ENCODE measurements at places on chromosomes 6 and 20.

DNA sequence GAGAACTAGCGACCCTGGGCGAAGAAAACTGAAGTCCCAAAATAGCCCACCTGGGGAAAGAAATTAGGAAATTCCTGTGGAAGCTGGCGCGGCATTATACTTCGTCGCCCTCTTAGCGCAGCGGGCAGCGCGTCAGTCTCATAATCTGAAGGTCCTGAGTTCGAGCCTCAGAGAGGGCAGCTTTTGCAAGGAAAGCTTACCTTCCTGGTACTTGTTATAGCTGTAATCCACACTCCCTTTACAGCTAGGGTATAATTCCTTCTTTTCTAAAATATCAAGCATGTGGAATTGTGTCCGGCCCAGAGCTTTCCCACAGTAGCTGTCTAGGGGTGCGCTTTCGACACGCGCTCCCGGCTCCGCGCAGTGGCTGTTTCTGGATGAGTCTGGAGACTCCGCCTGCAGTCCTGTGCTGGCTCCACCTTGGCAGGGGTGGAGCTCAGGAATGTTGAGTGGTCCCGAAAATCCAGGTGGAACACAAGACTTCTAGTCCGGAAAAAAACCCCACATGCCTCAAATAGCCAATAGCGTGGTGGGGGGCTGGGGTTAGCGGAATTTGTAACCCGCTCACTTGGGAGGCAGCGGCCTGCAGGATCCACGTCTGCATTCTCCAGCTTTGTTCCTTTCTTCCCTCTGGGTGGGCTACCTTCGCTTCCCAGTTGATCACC lies 83.7 kb upstream of the ZNF322 start:
- H3K27ac ChIP-seq, result no peak overlapping the region
- no peaks in the 10 kb centered on the region for H3K4me1 ChIP-seq
- no peak overlapping the region for H3K4me3 ChIP-seq
- no peak for DNase-seq
- H3K36me3 ChIP-seq, result no peaks in the 10 kb centered on the region

- H3K27ac ChIP-seq, result no peak overlapping the region
- DNase-seq, result no peak
- H3K4me3 ChIP-seq, result no peak overlapping the region
- peaks cover 6% of the 10 kb centered on the region for H3K4me1 ChIP-seq
- no peaks in the 10 kb centered on the region for H3K36me3 ChIP-seq
- H3K27me3 ChIP-seq, result peaks cover 2% of the 10 kb centered on the region
These were observed 9.2 kb upstream of the GUCA1A start for GRCh38 chr6:42163981-42164380.

DNA sequence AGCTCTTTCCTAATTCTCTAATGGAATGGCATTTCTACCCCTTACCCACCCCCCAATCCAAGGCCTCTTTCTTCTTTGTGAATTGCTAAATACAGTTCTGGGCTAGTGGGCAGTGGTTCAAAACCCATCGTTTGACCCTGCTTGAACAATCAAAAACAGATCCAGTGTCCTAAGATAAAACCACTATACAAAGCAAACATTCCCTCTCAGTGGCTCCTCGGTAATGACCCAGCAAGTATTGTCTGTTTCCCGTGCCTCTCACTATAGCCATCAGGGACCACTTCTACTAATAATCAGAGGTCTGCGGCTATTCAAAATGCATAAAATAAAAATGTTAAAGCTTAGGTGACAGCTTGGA lies 143.5 kb upstream of the AKAP12 start:
- H3K36me3 ChIP-seq, result peaks cover 2% of the 10 kb centered on the region
- no peak for DNase-seq
- no peaks in the 10 kb centered on the region for H3K4me1 ChIP-seq
- no peaks in the 10 kb centered on the region for H3K27me3 ChIP-seq

- H3K4me3 ChIP-seq, result peak within 1 kb of the TSS; percentile 95
- peaks cover 30% of the 10 kb centered on the region for H3K4me1 ChIP-seq
- peak within 1 kb of the TSS; percentile 74 for H3K27ac ChIP-seq
- H3K27me3 ChIP-seq, result peaks cover 2% of the 10 kb centered on the region
- H3K36me3 ChIP-seq, result peaks cover 3% of the 10 kb centered on the region
- DNase-seq, result peak; percentile 54
These were observed at the start of gene CDC40 for GRCh38 chr6:110180228-110181008. TSS of gene CDC40 (plus strand) at chr6:110180427. CDS start at chr6:110180445, 18 bp downstream.

DNA sequence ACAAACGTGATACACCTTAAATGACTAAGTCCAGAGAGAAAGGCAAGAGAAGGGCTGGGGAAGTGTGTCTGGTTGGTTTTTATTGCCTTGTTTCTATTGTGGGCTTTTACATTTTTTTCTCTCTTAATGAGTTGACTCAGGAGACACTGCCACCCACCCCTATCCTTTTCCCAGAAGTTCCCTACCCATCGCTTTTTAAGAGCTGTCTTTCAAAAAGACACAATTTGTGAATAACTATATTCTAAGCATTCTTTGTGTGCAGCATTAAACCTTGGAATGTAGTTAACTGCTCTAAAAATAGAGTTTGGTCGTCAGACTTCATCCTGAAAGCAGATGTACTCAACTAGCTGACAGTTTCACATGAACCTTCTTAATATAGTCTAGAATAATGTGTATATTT lies 174.9 kb downstream of the ISM1 start:
- no peak for DNase-seq
- H3K27me3 ChIP-seq, result no peaks in the 10 kb centered on the region
- H3K36me3 ChIP-seq, result no peaks in the 10 kb centered on the region
- no peak overlapping the region for H3K4me3 ChIP-seq

DNA sequence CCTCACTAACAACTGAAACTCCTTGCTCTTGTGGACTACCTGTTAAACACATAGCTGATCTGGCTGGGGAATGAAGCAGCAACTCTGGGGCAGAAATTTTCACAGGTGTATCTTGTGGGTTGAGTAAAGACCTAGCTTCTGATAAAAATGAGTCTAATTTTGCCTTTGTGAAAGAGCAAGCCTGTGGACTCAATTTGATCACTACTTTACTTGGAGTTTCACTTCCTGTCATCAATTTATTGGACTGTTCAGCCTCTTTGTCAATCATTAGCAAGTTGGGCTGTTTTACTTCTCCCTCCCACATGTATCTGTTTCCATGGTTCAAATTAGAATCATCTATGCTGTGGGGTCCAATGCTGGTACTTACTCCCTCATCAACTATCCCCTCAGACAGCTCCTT lies 29.6 kb upstream of the CRIP3 start:
- peaks cover 63% of the 10 kb centered on the region for H3K36me3 ChIP-seq
- no peaks in the 10 kb centered on the region for H3K4me1 ChIP-seq
- no peak overlapping the region for H3K4me3 ChIP-seq
- H3K27ac ChIP-seq, result no peak overlapping the region

- no peaks in the 10 kb centered on the region for H3K36me3 ChIP-seq
- no peak overlapping the region for H3K4me3 ChIP-seq
- H3K27ac ChIP-seq, result no peak overlapping the region
- no peak for DNase-seq
- peaks cover 6% of the 10 kb centered on the region for H3K4me1 ChIP-seq
These were observed 30.0 kb upstream of the PHACTR3 start for GRCh38 chr20:59574308-59574707.

DNA sequence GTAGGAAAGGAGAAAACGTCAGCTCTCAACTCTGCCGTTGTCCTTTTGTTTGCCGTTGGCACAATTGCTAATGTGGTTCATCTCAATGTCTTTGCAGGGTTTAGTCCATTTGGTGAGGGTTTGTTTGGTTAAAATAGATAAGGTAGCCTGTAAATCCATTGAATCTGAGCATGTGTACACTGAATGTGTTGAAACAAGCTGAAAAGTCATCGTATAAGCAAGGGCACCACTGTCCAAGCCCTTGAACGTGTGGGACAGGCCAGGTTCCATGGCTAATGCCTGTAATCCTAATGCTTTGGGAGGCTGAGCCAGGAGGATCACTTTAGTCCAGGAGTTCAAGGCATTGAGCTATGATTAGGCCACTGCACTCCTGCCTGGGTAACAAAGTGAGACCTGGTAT lies 224.7 kb upstream of the PLCB4 start:
- no peaks in the 10 kb centered on the region for H3K36me3 ChIP-seq
- no peak overlapping the region for H3K4me3 ChIP-seq
- H3K27ac ChIP-seq, result no peak overlapping the region
- H3K4me1 ChIP-seq, result no peaks in the 10 kb centered on the region
- DNase-seq, result no peak

- no peaks in the 10 kb centered on the region for H3K27me3 ChIP-seq
- H3K4me3 ChIP-seq, result no peak overlapping the region
- H3K4me1 ChIP-seq, result no peaks in the 10 kb centered on the region
- no peaks in the 10 kb centered on the region for H3K36me3 ChIP-seq
- DNase-seq, result no peak
These were observed 1016.4 kb downstream of the KIF16B start for GRCh38 chr20:15556869-15557268.

DNA sequence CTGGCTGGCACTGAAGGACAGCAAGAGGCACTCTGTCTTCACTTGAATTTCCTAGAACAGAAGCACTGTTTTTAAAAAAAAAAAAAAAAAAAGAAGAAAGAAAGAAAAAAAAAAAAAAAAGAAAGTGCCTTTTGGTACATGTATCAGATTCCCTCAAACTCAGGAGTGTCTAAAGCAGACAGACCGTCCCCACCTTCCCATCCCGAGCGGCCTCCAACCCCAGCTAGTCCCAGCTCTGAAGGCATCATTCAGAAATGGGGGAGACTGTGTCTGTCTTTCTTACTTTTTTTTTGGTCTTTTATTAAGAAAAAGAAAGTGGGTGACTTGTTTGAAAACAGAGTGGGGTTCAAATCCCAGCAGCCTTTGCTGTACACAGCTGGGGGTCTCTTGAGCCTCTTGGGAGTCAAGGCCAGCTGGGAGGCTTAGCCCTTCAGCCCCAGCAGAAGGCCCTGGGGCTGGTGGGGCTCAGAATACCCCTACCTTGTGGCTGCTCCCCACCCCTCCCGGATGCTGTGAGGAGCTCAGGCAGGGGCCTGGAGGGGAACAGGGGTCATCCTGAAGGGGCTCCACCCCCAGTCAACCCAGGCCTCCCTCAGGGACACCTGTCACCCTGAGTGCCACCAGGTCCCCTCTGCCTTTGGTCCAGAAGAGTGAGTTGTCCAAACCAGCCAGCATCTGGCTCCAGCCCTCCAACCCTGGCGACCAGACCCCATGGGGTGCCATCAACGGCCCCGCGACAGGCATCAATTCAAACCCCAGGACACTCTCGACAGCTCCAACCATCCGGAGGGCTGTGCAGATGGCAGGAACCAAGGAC lies 128.3 kb downstream of the TAF4 start:
- no peak overlapping the region for H3K27ac ChIP-seq
- DNase-seq, result no peak
- H3K36me3 ChIP-seq, result no peaks in the 10 kb centered on the region
- no peak overlapping the region for H3K4me3 ChIP-seq

DNA sequence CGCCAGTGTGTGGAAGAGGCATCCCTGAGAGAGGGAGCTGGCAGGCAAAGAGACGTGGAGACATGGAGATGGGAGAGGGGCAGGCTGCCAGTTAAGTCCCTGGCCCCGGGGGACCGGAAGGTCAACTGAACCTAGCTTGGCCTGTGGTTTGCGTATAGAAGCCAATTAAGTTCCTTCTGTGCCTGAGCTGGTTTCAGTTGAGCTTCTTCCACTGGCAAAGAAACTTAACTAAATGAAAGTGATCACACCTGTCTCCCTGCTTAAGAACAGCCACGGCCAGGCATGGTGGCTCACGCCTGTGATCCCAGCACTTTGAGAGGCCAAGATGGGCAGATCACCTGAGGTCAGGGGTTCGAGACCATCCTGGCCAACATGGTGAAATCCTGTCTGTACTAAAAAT lies 26.7 kb upstream of the NNAT start:
- H3K36me3 ChIP-seq, result peaks cover 4% of the 10 kb centered on the region
- H3K27ac ChIP-seq, result no peak overlapping the region
- H3K27me3 ChIP-seq, result no peaks in the 10 kb centered on the region

GRCh38 chr6:27825025-27825793 lies 87.0 kb downstream of the OR2B2 start:
- no peaks in the 10 kb centered on the region for H3K27me3 ChIP-seq
- no peaks in the 10 kb centered on the region for H3K36me3 ChIP-seq
- peak overlapping the region; percentile 87 for H3K27ac ChIP-seq
- H3K4me1 ChIP-seq, result peaks cover 8% of the 10 kb centered on the region
- no peak for DNase-seq

DNA sequence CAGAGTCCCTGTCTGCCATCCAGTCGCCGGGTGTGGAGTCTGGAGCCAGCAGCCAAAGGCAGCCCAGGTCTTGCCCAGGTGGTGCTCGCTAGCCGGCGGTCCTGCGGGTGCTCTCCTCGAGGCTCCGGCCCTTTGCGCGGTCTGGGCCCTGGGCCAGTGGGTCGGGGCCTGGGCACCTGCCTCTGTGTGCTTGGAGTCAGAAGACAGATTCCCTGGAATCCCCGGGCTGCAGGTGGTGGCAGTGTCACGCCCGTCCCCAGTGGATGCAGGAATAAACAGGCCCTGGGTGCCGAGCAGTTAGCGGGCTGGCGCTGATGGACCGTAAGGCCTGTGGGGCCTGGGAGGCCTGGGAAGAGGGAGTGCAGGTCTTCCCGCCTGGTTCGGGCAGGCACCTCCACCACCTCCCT lies 5.3 kb downstream of the SS18L1 start:
- peaks cover 11% of the 10 kb centered on the region for H3K36me3 ChIP-seq
- H3K27ac ChIP-seq, result no peak overlapping the region
- H3K27me3 ChIP-seq, result no peaks in the 10 kb centered on the region
- peaks cover 32% of the 10 kb centered on the region for H3K4me1 ChIP-seq
- no peak for DNase-seq

GRCh38 chr6:24680582-24680981 lies 13.7 kb downstream of the ACOT13 start:
- H3K27me3 ChIP-seq, result no peaks in the 10 kb centered on the region
- no peak for DNase-seq
- no peak overlapping the region for H3K4me3 ChIP-seq
- H3K4me1 ChIP-seq, result no peaks in the 10 kb centered on the region
- H3K27ac ChIP-seq, result no peak overlapping the region

GRCh38 chr6:44679438-44680201 lies 292.1 kb downstream of the CDC5L start:
- no peaks in the 10 kb centered on the region for H3K36me3 ChIP-seq
- no peak overlapping the region for H3K27ac ChIP-seq
- H3K4me3 ChIP-seq, result no peak overlapping the region
- no peaks in the 10 kb centered on the region for H3K4me1 ChIP-seq

- H3K27ac ChIP-seq, result no peak overlapping the region
- H3K4me1 ChIP-seq, result no peaks in the 10 kb centered on the region
- DNase-seq, result peak; percentile 15
- no peak overlapping the region for H3K4me3 ChIP-seq
- H3K27me3 ChIP-seq, result no peaks in the 10 kb centered on the region
- no peaks in the 10 kb centered on the region for H3K36me3 ChIP-seq
These were observed 202.0 kb downstream of the RNGTT start for GRCh38 chr6:88761237-88762031.

- H3K36me3 ChIP-seq, result no peaks in the 10 kb centered on the region
- no peak for DNase-seq
- H3K4me3 ChIP-seq, result no peak overlapping the region
These were observed 64.7 kb upstream of the TIAM2 start for GRCh38 chr6:154930451-154930851.

GRCh38 chr6:163494279-163494727 lies 79.8 kb downstream of the QKI start:
- no peaks in the 10 kb centered on the region for H3K36me3 ChIP-seq
- H3K27ac ChIP-seq, result no peak overlapping the region
- no peaks in the 10 kb centered on the region for H3K4me1 ChIP-seq
- H3K27me3 ChIP-seq, result no peaks in the 10 kb centered on the region

- no peaks in the 10 kb centered on the region for H3K27me3 ChIP-seq
- H3K4me3 ChIP-seq, result no peak overlapping the region
- no peak overlapping the region for H3K27ac ChIP-seq
- no peaks in the 10 kb centered on the region for H3K4me1 ChIP-seq
These were observed 17.0 kb downstream of the TGM6 start for GRCh38 chr20:2397595-2398145.
